T47D (cell line): ENCODE measurements at places on chromosomes 4 and X.

DNA sequence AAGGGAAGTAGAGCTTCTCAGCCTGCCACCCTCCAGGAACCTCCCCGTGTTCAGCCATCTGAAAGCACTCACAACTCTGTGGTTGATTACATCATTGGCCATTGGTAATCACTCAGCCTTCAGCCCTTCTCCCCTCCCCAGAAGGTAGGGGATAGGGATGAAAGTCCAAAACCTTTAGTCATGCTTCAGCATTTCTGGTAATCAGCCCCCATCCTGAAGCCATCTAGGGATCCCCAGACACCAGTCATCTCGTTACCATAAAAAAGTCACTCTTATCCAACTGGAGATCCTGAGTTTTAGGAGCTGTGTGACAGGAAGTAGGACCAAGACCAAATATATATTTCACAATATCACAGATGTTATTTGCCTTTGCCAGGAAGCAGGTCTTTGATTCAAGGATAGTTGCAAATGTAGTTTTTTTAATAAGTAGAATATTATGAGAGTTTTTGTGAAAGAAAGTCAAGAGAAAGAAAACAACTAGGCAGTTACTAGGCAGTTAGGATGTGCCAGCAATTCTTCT is 364.6 kb upstream of the NOCT start:
- DNase-seq, result no peak

- DNase-seq, result no peak
Measured at GRCh38 chr4:24456431-24456830, 127.9 kb downstream of the DHX15 start.

DNA sequence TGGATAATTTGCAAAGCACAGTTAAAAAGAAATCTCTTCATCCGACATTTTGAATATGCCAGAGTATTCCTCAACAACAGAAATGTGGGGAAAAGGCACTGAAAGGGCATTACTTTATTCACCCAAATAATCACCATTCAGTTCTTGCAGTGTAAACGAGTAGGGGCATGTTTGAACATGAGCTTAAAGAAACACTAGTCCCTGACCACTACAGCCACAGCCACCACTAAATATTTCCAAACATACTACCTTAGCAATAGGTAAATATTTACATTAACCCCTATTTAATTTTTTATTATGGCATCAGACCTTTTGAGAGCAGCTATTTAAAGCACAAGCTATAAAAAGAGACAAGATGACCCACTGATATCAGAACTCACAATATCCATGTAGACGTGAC is 27.6 kb downstream of the MCF2 start:
- no peak for DNase-seq

DNA sequence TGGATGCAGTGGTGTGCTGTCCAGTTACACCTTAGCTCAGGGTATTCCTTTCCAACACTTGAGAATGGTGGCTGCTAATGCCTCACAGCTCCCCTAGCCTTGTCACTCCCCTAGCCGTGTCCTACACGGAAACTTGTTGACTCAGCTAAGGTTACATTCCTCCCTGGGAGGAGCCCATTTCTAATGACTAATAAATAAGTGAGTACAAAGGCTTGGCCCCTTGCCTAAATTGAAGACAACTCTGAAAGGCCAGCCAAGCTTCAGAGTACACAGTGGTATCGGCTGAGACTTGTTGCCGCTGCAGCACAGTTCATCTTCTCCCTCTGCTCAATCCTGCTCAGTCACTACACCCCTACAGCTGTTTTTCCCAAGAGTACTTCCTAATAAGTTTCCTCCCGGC is 21.2 kb upstream of the SLC25A31 start:
- DNase-seq, result peak; percentile 26

- DNase-seq, result no peak
Measured at GRCh38 chr4:3223346-3223745, 25.6 kb upstream of the MSANTD1 start.

DNA sequence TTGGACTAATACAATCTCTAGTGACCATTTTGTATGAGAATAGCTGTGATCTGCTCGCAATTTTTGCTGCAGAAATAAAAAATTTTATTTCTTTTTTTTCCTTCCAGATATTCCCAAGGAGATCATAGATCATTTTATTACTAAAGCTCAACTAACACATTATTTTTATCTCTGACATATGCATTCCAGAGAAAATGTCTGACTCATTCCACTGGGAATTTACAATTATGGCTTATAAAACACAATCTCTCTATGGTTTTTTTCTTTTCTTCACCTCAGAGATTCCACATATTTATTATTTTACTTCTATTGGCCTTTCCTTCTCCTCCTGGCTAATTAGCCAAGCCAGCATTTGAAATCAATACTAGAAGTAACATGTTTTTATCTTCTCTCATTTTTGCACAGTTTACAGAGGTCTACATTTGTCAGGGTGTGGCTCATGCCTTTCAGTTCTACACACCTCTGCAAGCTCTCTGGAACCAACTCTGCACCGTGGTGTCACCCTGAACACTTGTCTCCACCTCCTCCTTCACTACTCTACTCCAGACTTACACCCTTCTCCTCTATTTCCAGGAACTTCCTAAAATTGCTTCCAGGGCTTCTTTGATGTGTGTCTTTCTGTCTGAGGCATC is 59.8 kb upstream of the GPM6A start:
- DNase-seq, result no peak

- DNase-seq, result no peak
Measured at GRCh38 chr4:13524504-13525243, 19.6 kb downstream of the NKX3-2 start.

GRCh38 chr4:134544303-134544770 is 342.7 kb upstream of the PABPC4L start:
- no peak for DNase-seq
